Fibroblast of gingiva (primary cell): ENCODE measurements at places on chromosomes 12 and 14.

- DNase-seq, result no peak
These were observed 568.3 kb downstream of the TMEM121 start for GRCh38 chr14:106094654-106095189.

GRCh38 chr14:79573486-79573885 is 637.8 kb downstream of the DIO2 start:
- DNase-seq, result no peak

DNA sequence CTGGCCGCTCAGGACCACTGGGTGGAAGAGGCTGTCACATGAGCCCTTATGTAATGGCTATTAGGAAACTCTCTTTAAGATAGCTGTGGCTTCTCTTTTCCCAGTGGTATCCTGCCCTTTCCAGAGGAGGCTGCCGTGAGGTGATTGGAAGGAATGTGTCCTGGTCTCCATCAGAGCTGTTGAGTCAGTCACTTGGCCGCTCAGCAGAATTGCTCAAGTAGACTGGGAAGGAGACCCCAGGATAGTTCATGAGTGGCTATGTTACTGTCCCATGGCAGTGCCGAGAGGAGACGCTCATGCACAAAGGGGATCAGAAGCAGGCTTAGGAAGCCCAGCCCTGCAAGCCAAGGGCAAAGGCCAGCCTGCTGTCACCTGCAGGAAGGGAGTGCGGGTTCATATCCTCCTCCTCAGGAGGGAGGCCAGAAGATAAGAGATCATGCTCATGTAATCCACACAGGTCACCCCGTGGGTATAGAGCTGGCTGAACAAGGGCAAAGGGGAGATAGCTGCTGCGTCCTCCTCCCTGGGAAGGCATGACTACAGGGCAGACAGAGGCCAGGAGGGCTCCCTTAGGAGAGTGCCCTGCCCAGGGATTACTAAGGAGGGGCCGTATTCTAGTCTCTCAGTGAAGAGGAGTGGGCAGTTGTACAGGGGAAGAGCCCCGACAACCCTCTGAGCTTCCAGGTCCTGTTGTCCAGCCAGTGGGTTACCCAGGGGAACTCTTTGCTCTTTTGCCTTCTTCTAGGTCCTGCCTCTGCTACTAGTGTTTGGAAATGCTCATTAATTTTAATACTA is 137.0 kb upstream of the MAX start:
- DNase-seq, result peak; percentile 71

- DNase-seq, result peak; percentile 4
These were observed 67.0 kb downstream of the PRKCH start for GRCh38 chr14:61388173-61388975.

DNA sequence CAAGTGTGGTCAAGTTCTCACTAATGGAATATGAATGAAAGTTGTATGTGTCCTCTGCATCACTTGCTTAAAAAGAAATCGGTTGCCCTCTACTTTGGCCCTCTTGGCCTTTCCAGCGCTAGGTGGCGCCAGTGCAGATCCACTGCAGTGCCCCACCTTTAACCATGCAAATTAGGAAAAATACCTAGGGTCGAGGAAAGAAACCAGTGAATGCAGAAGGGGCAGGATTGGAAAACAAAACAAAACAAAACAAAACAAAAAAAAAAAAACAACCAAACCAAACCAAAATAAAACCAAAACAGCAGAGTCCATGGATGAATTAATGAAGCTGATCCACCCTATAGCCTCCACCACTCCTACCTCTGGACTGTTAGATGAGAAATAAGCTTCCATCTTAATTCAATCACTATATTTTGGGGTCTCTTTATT is 12.9 kb upstream of the NEMF start:
- peak; percentile 44 for DNase-seq

GRCh38 chr14:66076176-66076575 is 410.0 kb upstream of the CCDC196 start:
- no peak for DNase-seq

DNA sequence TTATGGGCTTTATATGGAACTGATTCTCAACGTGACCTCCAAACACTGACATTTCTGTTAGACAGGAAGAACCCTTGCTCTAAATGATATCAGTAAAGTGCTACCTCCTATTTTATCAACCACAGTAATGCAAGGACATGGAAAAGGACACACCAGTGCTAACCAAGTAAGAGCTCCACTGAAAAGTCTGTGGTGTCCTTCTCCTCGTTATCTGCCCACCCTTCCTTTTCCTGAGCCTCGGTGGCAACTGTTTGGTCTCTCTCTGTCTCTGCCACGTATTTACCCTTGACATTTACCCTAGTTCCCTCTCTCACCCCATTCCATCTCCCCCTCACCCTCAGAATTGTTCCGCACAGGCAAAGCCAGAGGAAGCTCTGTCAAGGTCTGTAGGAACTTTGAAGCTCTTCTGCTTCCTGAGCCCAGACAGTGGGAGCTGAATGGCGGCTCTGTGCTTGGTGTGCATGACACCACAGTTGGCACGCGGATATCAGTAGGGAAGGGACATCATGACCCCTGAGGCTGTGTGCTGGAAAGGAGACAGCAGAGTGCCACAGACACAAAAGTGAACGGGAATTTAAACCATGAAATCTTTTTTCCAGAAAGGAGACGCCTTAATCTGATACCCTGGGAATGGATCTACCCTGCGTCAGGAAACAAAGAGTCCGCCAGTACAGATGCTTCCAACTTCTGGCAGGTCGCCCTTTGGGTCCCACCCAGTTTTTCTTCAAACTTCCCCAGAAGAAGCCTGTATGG is 50.8 kb downstream of the NTN4 start:
- no peak for DNase-seq

- DNase-seq, result no peak
These were observed 235.3 kb downstream of the PLCZ1 start for GRCh38 chr12:18502422-18502968.

DNA sequence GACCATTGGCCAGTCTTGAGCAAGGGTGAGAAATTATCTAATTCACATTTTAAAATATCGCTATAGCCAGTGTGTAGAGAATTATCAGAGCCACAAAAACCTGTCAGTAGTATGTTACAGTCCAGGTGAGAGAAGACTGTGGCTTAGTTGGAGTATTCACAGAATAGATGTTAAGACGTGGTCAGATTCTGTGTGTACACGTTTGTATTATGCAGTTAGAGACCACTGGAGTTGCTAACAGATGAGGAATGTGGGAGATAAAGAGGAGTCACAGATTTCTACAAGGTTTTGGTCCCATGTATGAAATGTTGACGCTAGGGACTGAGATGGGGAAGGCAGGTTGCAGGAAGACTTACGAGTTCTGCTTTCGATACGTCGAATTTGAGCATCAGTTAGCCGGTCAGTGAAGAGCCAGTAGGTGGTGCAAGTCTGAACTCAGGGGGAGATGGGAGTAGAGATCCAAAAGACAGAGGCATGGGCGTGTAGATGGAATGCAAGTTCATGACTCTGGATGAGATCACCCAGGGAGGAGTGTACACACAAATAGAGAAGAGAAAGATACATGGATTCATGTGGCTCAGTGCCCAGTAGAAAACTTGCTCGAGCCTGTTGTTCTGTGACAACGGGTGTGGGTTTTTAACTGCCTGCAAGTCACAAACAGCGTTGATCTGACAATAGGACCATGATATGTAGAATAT is 114.8 kb upstream of the FLRT2 start:
- peak; percentile 49 for DNase-seq

- peak; percentile 88 for DNase-seq
These were observed 31.2 kb downstream of the VEZT start for GRCh38 chr12:95248604-95249360.

DNA sequence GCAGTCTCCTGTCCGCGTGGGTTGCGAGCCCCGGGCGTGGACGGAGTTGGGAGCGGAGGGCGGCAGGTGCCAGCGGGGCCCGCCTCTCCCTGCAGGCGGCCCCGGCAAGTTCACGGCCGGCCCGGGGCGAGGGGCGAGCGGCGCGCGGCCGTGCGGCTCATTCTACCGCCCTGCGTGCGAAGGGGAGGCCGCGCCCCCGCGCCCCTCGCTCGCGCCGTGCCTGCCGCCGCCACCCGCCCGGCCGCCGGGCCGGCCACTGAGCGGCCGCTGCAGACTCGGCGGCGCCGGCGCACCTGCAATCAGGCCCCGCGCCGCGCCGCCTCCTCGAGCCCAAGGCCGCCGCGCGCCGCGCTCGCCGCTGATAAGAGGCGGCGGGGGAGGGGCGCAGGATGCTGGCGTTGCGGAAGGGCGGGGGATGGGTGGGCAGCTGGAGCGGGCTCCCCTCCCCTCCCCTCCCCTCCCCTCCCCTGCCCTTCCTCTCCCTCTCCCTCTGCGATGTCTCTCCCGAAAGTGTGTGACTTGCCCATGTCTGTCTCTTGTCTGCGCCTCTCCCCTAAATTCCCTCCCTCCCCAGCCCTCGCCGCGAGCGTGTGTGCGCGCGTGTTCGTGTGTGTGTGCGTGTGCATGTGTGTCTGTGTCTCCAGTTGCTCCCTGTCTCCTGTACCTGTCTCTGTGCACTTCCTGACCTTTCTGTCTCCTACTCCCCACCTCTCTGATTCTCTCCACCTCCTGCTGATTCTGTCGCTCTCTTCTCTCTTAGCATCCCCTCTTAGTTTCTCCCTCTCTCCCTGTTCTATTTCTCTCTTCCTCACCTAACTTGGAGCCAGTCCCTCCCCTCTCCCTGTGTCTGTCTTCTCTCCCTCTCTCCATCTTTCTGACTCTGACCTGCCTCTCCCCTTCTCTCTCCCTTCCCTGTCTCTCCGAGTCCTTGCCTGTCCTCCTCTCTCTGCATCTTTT is 768.1 kb upstream of the TBX3 start:
- no peak for DNase-seq

- no peak for DNase-seq
These were observed 87.7 kb downstream of the SSPN start for GRCh38 chr12:26283046-26283445.

DNA sequence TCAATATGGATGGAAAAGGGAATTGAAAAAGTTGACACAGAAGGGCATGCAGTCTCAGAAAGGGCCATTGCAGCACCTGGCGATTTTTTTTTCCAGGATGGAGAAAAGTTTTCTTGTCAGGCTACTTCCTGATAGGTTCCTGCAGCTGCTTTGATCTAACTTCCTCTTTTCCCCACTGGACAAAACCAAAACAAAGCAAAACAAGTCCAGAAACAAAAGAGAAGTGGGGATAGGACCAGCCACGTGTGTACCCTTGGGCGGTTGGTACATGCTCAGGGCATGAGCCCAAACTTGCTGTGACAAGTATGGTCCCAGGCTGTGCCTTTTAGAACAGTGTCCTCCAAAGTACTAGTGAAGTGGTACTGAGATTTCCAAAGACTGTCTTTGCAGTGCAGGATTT is 89.8 kb downstream of the CHST11 start:
- no peak for DNase-seq

GRCh38 chr14:98956661-98957060 is 315.3 kb downstream of the BCL11B start:
- DNase-seq, result no peak

GRCh38 chr12:6340032-6340638 is 1.7 kb downstream of the TNFRSF1A start:
- peak; percentile 62 for DNase-seq

GRCh38 chr12:94674051-94674451 is 23.7 kb upstream of the TMCC3 start:
- no peak for DNase-seq

DNA sequence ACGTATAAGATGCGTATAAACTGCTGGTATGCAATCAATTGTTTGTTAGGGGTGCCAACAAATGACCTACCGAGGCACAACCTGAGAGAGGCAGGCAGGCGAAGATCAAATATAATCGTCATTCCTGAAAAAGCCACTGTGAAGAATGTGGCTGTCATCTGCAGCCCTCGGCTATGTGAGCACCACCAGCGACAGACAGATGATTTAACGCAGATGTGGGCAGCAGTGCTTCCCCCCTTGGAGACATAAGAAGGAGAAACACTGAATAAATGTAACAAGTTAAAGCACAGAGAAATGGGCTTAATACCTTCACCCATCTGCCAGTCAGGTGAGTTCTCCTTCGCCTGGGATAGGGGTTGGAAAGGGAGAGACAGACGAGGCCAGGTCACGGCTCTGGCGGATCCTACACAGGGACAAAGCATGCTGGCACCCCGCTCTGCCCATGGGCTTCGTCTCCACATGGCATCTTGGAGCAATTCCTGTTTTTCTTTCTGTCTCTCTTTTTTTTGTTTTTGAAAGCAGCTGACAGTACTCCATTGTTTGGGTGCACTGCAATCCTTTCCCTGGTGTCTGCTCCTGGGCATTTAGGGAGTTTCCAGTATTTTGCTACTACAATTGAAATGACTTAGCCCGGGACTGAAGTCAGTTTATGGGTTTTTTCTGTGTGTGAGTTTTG is 28.1 kb downstream of the TNFAIP2 start:
- DNase-seq, result no peak
